ENCODE measurements at places on chromosomes 11 and 22. TPM values are rescaled to one million over a fixed set of nuclear protein-coding genes. Genes with fewer than 3 reads are reported as not detected.

DNA sequence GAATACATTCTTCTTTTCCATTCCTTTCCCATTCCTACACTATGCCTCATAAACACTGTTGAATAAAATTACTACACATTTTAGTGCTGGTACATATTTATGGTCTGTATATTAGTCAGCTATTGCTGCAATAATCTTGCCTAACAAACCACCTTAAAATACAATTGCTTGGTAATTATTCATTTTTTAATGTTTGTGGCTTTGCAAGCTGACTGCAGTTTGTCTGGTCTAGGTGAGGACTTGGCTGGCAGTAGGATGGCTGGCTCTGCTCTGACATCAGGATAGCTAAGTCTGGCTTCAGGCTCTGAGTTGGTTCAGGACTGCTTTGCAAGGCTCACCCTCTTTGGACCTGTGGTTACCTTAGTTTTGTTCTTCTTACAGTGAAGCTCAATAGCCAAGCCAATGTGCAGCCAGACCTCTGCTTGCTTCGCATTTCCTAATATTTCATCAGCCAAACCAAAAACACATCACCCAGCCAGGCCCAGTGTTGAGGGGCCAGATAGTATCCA, 913.4 kb upstream of the RAG2 start:
- no peak for DNase-seq

- no peak for DNase-seq
Observed at GRCh38 chr11:33869481-33870422, 22.1 kb downstream of the LMO2 start.

GRCh38 chr11:2234963-2235362, 35.4 kb downstream of the ASCL2 start:
- DNase-seq = no peak

DNA sequence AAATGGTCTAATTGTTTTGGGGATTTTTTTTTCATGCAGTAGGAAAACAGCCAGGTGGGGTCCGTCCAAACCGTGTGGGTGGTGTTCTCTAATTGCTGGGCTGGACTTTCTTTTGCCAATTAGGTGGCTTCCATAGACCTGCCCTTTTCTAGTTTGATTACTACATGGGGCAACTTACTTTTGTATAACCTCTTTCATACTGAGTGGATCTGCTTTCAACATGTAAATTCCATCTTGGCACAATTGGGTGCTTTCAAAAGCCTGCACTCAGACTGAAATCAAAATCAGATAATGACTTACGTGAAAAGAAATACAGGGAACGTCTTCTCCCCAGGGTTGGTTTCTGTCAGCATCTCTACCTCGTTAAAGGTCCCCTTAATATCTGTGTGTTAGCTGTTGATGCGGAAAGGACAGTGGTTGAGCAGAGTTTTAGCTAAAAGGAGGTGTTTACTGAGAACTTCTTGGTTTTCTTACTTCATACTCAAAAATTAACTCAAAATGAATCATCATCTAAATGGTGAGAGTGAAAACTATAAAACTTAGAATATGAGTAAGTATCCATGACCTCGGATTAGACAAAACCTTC, 72.1 kb downstream of the BARX2 start:
- no peak for DNase-seq

DNA sequence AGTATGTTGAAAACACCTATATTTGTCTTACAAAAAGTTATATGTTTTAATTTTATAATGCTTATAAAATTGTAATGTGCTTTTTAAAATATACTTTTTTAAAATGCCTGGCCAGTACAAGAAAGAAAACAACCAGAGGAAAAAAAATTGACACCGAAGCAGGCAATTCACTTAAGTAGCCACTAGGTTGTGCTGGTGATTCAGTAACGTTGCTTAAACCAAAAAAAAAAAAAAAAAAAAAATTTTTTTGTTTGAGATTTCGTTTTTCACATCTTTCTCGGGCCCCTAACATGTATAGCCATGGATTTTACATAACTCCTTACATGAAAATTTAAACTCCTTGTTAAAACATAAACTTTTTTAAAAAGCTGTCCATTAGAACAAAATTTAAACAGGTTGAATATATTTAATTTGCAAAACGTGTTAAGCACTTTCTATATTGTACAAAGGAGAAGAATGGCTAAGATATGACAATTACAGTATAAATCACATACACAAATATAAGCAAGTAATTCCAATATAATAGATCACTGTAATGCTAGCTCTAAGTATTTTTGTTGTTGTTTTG, 9.2 kb downstream of the OR8B4 start:
- no peak for DNase-seq

- DNase-seq = no peak
Observed at GRCh38 chr22:39308614-39309363, 10.6 kb downstream of the RPL3 start.

The SLC35F2 gene
- polyA plus RNA-seq = 13.5 TPM

The MOGAT2 gene
- 1.2 TPM for polyA plus RNA-seq

The CD3D gene
- 0.38 TPM for polyA plus RNA-seq

The UPK3A gene
- polyA plus RNA-seq = 2.3 TPM
